ENCODE measurements at places on chromosomes 11 and 22.

GRCh38 chr22:49514641-49515040, 313.0 kb downstream of the BRD1 start:
- DNase-seq, result no peak

- DNase-seq, result no peak
These were observed 13.7 kb upstream of the CPT1A start for GRCh38 chr11:68855205-68855981.

DNA sequence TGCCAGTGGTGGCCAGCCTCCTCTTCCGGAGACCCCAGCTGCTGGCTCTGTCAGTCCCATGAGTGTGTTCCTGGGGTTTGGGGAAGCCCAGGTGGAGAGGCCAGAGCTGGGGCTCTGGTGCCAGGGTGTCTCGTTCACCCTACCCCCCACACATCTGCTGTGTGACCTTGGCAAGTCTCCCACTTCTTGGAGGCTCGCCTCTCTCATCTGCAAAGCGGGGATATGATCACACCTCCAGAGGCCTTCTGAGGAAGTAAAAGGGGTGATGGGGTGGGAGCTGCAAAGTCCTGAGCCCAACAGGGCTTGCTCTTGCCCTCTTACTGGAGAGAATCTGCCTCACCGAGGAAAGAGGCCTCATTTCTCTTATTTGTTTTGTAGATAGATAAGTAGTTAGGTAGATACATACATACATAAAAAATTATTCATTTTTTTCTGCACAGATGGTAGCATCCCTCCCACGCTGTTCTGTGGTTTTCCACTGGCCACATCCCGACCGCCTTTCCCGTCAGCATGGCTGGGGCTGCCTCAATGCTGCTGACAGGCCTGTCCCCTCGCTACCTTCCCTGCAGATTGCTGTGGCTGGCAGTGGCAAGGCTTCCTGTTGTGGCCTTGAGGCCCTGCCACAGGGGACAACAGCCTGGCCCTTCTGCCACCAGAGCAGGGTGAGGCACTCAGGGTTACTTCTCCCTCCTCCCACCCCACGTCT, 23.9 kb downstream of the MYO7A start:
- no peak for DNase-seq

GRCh38 chr11:72244060-72244360, at the start of gene PHOX2A:
Gene PHOX2A (minus strand): TSS chr11:72244176. CDS start chr11:72244004, 172 bp downstream.
- no peak for DNase-seq

- DNase-seq, result no peak
These were observed 207.2 kb upstream of the CTSC start for GRCh38 chr11:88544656-88545280.

DNA sequence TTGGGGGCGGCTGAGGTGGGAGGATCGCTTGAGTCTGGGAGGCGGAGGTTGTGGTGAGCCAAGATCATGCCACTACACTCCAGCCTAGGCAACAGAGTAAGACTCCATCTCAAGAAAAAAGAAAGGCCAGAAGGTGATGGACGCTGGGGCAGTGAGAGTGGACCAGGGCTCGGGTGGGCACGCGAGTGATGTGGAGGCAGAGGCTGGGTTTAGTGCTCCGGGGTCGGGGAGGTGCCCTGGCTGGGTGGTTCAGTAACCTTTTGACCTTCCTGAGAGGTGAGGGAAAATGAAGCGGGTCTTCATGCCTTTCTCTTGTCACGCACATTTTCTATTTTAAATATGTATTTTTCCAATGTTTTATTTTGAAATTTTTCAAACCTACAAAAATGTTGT, 45.1 kb downstream of the ST14 start:
- DNase-seq, result no peak

GRCh38 chr11:60813324-60813723, 28.2 kb downstream of the MS4A10 start:
- DNase-seq, result no peak

- no peak for DNase-seq
These were observed 31.6 kb downstream of the OSBPL5 start for GRCh38 chr11:3133261-3134217.

DNA sequence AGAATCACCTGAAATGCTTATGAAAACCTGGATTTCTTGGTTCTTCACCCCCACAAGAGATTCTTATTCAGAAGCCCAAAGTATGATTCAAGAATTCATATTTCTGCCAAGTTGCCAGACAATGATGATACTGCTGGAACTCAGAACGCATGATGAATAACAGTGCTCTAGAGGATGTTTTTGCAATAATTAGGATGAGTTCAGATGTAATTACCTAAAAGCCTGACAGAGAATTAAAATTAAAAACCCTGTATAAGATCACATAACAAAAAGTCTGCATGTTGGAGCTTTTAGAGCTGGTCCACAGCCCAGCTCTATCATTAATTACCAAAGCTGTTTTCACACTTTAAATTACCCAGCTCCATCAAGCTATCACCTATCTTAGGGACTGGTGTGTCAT, 211.8 kb downstream of the LUZP2 start:
- DNase-seq, result no peak

DNA sequence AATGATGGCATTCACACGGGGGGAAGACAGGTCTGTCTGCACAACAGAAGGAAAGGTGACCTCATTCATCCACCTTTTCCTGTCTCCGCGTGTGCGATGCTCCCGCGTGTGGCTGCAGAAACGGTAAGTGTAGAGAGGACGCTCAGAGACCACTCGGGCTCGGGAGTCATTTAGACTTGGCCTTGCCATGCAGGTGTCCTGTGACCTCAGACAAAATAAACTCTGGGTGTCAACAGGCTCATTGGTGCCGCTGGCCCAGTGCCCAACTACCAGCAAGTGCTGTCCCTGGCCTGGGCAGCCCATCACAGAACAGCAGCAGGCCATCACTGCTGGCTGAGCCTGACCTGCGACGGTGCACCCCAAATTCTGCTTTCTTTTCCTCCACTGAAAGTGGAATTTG, 48.1 kb upstream of the ARFGAP3 start:
- no peak for DNase-seq

DNA sequence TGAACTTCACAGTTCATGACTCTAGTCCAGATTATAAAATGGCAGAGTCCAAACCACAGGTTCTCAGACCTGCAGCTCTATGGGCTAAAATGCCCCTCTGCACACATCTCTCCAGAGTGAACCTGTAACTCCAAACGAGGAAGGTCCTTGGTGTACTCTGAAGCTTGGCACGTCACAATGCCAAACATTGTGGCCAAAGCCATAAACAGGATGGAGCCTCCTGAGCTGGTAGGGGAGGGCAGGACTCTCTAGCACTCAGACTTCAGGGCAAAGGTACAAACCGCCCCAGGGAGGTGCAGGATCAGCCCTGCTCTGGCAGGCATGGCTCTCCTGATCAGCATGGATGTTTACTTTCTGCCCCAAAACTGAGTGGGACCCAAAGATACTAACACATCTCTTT, 2.3 kb downstream of the SCUBE2 start:
- DNase-seq, result no peak

- DNase-seq, result no peak
These were observed 126.0 kb downstream of the SYN3 start for GRCh38 chr22:32932176-32932575.

GRCh38 chr22:37971475-37972434, 12.6 kb downstream of the SOX10 start:
- DNase-seq, result no peak

Measured in vagina (tissue), 2 donors.